ENCODE measurements at places on chromosomes 2 and 18.

DNA sequence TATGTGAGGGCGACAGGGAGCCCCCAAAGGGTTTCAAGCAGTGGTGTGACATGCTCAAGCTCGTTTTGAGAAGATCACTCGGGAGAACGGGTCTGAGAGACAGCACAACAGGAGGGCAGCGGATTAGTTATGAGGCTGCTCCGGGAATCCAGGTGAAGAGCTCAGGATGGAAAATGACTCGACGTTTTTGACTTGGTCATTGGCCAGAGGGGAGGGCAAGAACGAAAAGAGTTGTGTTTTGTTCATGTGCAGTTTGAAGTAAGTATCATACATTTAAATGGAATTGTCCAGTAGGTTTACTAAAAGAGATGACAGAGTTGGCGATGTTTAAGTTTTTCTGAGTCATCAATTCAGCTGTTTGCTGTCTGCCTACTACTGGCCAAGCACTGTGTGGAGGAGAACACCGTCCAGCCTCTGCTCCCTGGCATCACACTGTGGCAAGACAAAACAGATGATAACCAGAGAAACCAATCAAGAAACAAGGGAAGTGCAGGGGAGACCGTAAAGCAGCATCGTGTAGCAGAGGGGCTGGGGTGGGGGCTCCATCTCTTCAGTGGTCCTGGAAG, 25.3 kb upstream of the ANXA4 start:
- DNase-seq, result no peak

- no peak for DNase-seq
These were observed 12.6 kb downstream of the HK2 start for GRCh38 chr2:74846481-74846880.

DNA sequence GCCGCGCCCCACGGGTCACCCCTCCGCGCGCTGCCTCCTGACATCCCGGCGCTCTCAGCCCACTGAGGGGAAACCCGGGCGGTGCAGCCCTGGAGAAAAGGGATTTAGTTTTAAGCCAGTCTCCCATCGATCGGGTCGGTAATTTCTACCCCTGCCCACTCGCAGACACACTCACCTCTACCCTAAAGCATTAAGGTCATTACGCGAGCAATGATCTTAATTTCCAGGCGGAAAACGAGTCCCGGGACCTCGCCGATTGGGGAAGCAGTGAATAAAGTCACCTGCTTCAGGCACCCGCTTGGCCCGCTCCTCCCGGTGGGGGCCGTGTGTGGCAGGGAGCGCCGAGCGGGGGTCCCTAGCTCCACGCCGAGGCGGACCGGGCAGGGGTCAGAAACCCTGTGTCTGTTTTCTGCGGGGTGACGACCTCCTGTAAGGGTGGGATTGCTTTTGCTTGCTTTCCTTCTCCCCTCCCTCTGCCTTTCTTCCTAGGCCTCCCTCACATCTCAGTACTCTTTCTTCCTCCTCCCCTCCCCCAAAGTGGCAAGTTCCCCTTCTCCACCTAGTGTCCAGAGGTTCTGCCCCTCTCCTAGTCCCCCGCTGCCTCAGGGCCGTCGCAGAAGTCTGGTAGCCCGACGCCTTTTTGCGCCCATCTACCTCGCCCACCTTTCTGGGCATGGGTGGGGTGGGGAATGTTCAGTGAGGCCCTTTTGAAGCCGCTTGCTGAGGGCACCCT, 142.6 kb downstream of the MEIS1 start:
- no peak for DNase-seq

GRCh38 chr18:27665264-27665799, 480.2 kb upstream of the CHST9 start:
- no peak for DNase-seq

DNA sequence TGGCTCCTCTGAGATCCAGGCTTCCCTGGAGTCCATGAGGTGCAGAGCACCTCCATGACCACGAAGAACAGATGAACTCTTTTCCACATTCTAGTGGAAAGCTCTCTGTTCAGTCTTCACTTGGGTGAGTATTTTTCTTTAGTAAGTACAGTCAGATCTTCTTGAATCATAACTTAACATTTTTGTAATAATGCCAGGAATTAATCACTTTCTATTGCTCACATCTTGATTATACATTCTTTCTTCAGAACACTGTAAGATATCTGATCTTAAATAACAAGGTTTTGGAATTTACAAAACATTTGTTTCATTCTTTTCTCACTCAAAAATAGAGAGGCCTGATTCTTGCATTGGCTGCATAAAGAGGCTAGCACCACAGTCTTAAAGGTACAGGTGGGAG, 45.4 kb upstream of the RND3 start:
- no peak for DNase-seq

DNA sequence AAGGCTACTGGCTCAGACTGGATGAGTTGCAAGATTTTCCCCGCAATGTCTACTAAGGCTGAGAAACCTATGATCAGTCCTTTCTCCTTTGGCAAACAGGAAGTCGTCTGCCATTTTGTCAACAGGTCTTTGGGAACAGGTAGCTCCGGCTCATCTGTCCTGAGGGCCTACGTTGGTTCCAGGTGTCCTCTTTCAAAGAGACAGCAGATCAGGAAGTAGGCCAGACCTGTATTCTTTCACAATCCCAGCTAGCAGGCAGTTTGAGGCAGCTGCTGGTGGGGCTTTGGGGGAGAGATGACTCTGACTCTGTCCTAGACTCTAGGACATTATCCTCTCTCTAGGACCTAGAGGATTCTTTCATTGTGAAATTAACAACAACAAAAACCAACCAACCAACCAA, 98.6 kb downstream of the ACTR2 start:
- no peak for DNase-seq

GRCh38 chr18:42559069-42559690, 556.3 kb downstream of the RIT2 start:
- no peak for DNase-seq

Measured in H54 (cell line).